ENCODE measurements at places on chromosomes 1 and 21. TPM values are rescaled to one million over a fixed set of nuclear protein-coding genes. Genes with fewer than 3 reads are reported as not detected.

Gene S100A14
- not detected for total RNA-seq

Gene DDR2
- total RNA-seq: 80.9 TPM

Gene ADAM30
- total RNA-seq: not detected

Gene KCNK1
- total RNA-seq: 1.8 TPM

Gene SAMD13
- 2.5 TPM for total RNA-seq

Gene RAD54L
- total RNA-seq: 13.4 TPM

Gene CLCA1
- not detected for total RNA-seq

Gene CFAP57
- total RNA-seq: 0.15 TPM

Gene CA6
- not detected for total RNA-seq

Gene WNT3A
- not detected for total RNA-seq

Gene TSPEAR
- not detected for total RNA-seq

Gene TLCD4
- total RNA-seq: 0.84 TPM

Measured in bronchus fibroblast of lung (primary cell).